NCI-H1436 treated with DMSO at 0.1 percent for 48 hours (cell line): ENCODE measurements at places on chromosomes 12 and 14.

DNA sequence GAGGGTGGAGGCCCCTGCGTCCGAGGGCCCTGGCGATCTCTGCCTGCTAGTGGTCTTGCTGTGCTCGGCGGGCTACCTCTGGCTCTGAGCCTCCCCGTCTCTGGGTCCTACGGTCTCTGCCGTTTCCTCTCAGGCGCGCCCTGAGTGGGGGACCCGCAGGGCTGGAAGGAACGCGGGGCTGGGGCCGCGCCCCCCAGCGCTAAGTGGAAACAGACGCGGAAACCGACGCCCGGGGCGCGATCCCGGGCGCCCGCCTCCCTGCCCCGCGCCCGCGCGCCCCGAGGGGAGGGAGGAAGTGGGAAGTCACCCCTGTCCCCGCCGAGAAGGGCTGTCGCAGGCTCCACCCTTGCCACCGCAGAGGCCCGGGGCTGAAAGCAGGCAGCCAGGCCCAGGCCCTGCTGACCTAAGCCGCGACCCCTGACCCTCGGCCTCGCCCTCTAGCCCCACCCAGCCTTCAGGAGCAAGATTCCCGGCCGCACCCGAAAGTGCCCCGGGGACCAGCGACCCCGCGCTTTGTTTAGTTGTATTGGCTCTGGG lies 831 bp downstream of the CRIP1 start:
- no peak for DNase-seq

DNA sequence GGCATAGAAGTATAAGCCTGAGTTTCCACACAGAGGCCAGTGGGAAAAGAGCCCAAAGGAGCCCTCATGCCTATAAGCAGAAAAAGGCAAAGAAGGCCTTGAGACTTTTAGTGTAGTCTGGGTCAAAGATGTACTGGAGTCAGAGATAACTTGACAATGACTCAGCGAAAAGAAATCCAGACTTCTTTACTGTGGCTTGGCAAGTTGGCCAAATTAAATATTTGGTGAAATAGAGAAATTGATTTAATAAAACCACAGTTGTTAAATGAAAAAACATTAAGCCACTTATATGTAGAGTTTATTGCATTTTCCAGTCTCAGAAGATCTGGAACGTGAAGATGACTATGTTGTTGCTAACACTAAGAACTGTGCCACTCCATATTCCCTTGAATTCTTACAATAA lies 105.1 kb downstream of the TMTC3 start:
- no peak for DNase-seq

- no peak for DNase-seq
Observed at GRCh38 chr12:65868133-65868705, 43.9 kb downstream of the HMGA2 start.

GRCh38 chr12:49388682-49389386 lies 21.6 kb downstream of the SPATS2 start:
- no peak for DNase-seq

DNA sequence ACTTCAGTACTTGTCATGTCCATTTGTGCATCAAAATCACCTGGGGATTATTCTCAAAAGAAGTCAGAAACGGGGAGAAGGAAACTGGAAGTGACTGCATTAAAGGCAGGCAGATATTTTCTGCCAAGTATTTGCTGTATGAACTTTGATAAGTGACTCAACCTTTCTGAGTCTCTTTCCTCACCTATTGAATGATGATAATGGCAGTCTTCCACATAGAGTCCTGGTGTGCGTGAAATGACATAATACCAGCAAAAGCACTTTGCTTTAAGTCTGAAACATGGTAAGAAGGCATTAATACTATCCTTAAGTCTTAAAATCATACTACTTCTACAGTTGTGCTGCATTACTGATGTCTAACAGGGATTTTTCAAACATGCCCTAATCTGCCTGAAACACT lies 278.5 kb downstream of the ADAMTS20 start:
- no peak for DNase-seq

DNA sequence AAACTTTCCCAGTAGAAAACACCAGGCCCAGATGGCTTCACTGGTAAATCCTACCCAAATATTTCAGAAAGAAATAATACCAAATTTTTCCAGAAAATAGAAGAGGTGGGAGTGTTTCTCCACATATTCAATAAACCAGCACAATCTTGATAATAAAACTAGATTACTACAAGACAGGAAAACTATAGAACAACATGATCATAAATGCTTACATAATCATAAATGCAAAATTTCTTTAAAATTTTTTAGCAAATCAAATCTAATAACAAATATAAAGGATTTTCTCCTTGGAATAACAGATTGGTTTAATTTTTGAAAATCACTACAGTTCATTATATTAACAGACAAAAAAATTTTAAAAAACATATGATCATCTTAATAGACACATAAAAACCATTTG lies 294.5 kb downstream of the BCL11B start:
- no peak for DNase-seq

DNA sequence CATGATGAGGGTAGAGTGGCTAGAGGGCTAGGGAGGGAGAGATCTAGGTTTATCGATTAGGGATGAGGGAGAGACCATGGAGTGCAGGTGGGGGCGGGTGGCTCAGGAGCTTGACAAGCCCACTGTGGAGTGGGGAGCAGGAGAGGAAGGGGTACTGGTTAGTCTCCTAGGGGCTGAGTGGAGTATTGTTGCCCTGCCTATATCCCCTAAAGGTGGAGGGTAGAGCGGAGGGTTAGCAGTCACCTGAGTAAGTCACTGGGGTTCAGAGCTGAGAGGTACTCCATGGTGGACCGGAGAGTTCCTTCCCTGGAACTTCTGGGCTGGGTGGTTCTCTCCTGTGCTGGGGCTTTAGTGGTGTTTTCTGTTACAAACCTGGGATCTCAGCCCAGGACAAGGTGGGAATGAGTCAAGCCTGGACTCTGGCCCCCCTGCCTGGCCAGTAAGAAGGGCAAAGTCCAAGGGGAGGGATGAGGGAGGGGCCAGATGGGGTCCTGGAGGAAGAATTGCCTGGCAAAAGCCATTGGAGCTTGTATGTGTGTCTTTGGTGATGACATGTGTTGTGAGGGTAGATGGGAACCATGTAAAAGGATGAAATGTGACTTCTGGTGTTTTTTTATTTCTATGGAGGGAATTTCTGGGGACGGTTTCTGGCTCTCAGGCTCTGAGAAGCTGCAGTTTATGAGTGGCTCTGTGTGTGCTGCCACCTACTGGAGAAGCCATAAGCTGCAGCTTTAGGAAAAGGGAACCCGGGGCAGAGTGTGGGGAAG lies at the start of gene CIDEB:
CIDEB (minus strand) TSS at position 403 of the 767 bp plus-strand sequence; CDS start at position 284, 119 bp downstream.
- no peak for DNase-seq

DNA sequence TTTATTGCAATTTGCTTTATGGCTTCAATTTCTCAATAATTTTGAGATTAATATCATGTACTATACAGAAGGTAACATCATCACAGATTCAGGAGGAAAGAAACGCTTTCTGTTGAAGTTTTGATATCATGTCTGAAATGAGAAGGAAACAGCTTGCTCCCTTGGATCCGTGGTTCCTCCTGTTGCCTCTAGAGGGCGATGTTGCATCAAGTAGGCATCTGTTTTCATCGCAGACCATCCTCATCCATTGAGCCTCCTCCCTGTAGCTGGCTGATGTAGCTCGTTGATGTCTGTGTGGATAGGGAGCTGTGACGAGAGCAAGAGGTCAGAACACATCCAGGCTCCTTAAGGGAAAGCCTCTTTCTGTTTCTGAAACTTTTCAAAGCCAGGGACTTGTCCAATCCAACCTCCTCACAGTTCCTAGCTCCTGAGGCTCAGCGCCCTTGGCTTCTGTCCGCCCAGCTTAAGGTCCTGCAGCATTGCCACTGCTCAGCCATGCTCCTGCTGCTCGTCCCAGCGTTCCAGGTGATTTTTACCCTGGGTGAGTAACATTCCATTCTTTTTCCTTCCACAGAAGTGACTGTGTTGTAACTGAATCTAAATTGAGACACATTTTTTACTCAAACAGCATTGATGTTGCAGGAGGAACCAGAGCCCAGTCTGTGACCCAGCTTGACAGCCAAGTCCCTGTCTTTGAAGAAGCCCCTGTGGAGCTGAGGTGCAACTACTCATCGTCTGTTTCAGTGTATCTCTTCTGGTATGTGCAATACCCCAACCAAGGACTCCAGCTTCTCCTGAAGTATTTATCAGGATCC lies 304.8 kb upstream of the OR4E1 start:
- DNase-seq, result no peak

- DNase-seq, result no peak
Observed at GRCh38 chr14:101004176-101004575, 100.7 kb upstream of the RTL1 start.

DNA sequence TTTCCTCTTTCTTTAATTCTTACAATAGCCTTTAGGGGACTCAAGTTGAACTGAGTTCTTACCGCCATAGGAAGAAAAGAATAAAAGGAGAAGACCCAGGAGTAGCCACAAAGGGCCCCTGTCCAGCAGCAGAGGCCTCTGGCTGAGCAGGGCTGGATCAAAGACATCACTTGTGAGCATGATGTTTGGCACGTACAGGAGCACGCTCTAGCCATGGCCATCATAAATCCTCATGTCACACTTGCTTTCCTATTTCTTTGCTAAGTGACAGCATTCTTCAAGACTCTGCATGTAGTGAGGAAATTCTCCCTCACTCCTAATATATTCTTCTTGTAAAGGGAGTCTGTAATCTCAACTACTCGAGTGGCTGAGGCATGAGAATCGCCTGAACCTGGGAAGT lies 15.7 kb downstream of the CLEC4C start:
- no peak for DNase-seq

DNA sequence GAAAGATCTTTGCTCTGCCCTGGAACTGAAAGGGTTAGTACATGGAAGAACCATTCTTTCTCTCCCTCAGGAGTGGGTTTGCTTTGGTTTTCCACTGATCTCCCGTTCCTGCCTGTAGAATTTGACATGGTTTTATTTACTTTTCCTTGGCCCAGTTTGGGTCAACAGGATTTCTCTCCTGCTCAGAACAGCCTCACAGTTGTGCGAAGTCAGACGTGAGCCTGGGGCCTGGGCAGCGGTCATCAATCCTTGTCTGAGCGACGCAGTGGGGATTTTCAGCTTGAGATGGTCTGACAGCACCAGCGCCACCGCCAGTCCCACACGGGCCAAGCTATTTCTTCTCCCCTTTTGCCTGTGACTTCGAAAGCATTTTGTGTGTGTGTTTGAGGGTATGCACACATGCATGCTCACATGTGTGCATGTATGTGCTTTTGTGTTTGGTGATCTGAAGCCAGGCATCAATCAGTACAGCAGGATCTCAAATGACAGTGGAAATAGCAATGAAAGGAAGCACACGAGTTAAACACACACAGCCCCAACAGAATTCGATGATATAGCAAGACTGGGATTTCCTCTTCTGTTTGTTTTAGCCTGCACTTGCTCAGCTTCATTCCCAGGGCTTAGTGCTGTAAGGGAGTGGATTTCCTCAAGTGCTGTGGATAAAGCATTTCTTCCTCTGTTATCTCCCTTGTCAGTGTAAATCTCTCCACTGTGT lies 58.3 kb downstream of the SMOC1 start:
- DNase-seq, result no peak

DNA sequence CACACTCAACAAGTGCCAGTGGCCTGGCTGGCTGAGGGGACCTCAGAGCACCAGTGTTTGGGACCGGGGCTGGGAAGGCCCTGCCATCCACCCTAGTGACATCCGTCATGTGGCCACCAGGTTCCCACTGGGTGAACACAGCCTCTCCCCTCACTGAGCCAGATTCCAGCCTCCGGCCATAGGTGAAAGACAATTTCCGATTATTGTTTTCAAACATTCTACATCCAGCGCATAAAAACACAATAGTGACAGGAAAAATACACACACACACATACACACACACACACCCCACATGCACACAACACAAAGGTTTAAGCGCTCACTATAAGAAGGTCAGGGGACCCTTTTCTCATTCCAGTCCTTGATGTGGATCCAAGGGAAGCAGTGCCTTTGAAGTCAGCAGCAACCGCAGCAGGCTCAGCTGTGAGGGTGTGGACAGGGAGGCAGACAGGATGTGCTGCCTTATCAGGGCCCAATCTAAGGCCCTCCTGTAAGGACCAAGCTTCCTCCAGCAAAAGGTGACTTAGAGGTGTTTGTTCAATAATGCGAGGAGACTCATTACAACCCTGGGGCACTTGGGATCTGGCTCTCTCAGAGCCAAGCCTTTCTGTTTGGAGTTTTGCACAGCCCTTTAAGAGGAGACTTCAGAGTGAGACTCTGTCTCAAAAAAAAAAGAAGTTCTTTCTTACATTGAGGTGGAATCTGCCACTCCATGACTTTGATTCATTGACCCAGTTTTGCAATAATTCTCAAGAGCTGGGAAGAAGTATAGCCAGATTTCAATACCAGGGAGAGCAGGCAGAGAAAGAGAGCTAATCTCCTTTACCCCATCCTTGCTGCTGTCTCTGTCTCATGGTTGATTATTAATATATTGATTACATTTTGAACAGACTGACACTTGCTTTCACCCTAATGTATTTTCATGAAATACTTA lies 227.8 kb downstream of the ZFP36L1 start:
- no peak for DNase-seq

GRCh38 chr12:109586385-109587296 lies 13.0 kb downstream of the MVK start:
- no peak for DNase-seq

- DNase-seq, result no peak
Observed at GRCh38 chr14:90266441-90267154, 10.2 kb downstream of the PSMC1 start.

DNA sequence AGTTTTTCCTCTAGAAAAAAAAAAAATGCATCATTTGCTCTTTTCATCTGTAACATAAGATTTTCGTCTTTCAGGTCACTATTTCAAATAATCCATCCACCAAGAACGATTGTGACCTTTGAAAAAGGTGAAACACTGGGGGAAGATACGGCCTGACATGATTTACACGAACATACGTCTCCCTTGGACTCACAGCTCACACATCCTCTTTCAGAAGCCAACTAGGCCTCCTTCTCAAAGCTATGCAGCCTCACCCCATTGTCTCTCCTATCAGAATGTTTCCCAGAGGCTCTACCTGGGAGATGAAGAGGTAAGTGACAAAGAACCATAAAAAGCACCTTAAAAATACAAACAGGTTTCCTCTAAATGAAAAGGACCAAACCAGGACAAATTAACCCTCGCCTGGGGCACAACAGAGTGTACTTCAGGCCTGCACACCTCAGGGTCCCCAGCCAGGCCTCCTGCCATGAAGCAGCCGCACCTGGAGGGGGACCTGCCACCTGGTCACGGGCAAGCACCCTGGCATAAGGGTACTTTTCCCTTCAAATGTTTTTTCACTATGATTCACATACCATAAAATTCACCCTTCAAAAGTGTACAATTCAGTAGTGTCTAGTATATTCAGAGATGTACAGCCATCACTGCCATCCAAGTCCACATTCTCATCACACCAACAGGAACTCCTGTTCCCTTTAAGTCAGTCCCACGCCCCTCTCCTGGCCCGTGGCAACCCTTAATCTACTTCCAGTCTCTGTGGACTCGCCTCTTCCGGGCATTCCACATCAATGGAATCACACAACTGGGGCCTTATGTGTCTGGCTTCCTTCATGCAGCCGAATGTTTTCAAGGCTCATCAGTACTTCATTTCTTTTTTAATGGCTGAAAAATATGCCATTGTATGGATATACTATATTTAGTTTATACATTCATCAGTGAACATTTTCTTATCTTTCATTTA lies 5.4 kb downstream of the SLC15A4 start:
- DNase-seq, result no peak

GRCh38 chr12:30822385-30823155 lies 67.8 kb upstream of the CAPRIN2 start:
- no peak for DNase-seq

GRCh38 chr12:26612203-26612602 lies 220.8 kb downstream of the ITPR2 start:
- DNase-seq, result no peak
